Cerebellum (tissue), 4 donors: ENCODE measurements at places on chromosomes 5 and 9. TPM values are rescaled to one million over a fixed set of nuclear protein-coding genes. Genes with fewer than 3 reads are reported as not detected.

ABLIM3 gene
- 43.3 TPM for total RNA-seq

PPP3R2 gene
- 0.45 TPM for total RNA-seq

LCN2 gene
- total RNA-seq = not detected

PCDHA11 gene
- total RNA-seq = 27.7 TPM

PRDM9 gene
- not detected for total RNA-seq

PRRT1B gene
- total RNA-seq = not detected

PSMD5 gene
- 25.8 TPM for total RNA-seq

ACER2 gene
- total RNA-seq = 7.9 TPM

ANKRD34B gene
- total RNA-seq = 0.27 TPM

LRRTM2 gene
- total RNA-seq = 39.1 TPM

HAVCR1 gene
- total RNA-seq = 0.36 TPM

NRARP gene
- 4.4 TPM for total RNA-seq

KIF4B gene
- 0.18 TPM for total RNA-seq

TSSK1B gene
- total RNA-seq = 0.73 TPM

PLK2 gene
- total RNA-seq = 123 TPM

PCDHGA11 gene
- 29.1 TPM for total RNA-seq

PCA3 gene
- total RNA-seq = 1.2 TPM

KDM3B gene
- 84.8 TPM for total RNA-seq

ADAMTS2 gene
- 7.0 TPM for total RNA-seq

PCDHB10 gene
- 15.6 TPM for total RNA-seq

PGGT1B gene
- total RNA-seq = 24.3 TPM

TNPO1 gene
- 166 TPM for total RNA-seq
